ENCODE measurements at places on chromosomes 1 and 21. TPM values are rescaled to one million over a fixed set of nuclear protein-coding genes. Genes with fewer than 3 reads are reported as not detected.

- no peaks in the 10 kb centered on the region for H3K27me3 ChIP-seq
- H3K36me3 ChIP-seq = no peaks in the 10 kb centered on the region
- H3K4me3 ChIP-seq = no peak overlapping the region
- no peaks in the 10 kb centered on the region for H3K4me1 ChIP-seq
- DNase-seq = no peak
Observed at GRCh38 chr1:29953961-29954360, 717.6 kb downstream of the PTPRU start.

DNA sequence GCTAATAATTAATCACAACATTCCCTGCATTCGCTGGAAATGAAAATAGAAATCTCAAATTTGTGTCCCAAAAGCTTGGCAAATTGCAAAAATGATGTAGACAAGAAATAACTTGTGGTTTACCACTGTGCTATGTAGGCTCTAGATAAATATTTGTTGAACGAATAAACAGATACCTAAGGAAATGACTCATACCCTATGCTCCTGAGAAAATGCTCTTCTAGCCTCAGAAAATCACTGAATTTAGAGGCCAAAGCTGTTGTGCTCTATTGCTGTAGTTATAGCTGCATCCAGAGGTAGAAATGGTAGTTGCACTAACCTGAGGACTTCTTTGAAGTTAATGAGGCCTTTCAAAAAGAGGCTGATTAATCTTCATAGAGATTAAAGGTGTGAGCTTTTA is 142.0 kb upstream of the ZNHIT6 start:
- peaks cover 20% of the 10 kb centered on the region for H3K4me1 ChIP-seq
- H3K36me3 ChIP-seq = no peaks in the 10 kb centered on the region
- H3K27me3 ChIP-seq = no peaks in the 10 kb centered on the region
- DNase-seq = peak; percentile 85
- peak overlapping the region; percentile 51 for H3K27ac ChIP-seq

- H3K27ac ChIP-seq = no peak overlapping the region
- peaks cover 7% of the 10 kb centered on the region for H3K4me1 ChIP-seq
- no peak for DNase-seq
- no peak overlapping the region for H3K4me3 ChIP-seq
Observed at GRCh38 chr1:230986976-230987375, 8.1 kb downstream of the ARV1 start.

GRCh38 chr1:182644886-182645285 is 39.5 kb downstream of the RGS8 start:
- no peak for DNase-seq
- H3K36me3 ChIP-seq = no peaks in the 10 kb centered on the region
- no peaks in the 10 kb centered on the region for H3K27me3 ChIP-seq
- no peak overlapping the region for H3K27ac ChIP-seq
- no peak overlapping the region for H3K4me3 ChIP-seq

DNA sequence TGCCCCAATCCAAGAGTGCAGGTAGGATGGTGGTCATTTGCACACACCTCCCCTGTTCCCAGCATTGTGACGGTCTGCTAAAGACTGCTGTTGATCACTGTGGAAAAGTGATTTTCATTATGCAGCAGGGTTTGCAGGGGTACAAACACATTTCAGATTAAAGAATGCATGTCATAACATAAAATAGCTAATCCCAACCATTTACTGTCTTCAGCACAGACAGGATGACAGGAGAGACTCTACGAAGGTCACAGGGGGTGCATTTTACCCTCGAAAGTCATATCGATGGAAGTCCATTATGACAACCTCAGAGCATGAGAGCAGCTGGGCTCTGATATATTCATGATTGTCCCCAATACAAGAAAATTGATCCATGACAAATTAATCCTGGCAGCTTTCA is 302.6 kb downstream of the AJAP1 start:
- no peak overlapping the region for H3K27ac ChIP-seq
- no peaks in the 10 kb centered on the region for H3K27me3 ChIP-seq
- DNase-seq = no peak
- no peaks in the 10 kb centered on the region for H3K36me3 ChIP-seq
- no peaks in the 10 kb centered on the region for H3K4me1 ChIP-seq
- no peak overlapping the region for H3K4me3 ChIP-seq

DNA sequence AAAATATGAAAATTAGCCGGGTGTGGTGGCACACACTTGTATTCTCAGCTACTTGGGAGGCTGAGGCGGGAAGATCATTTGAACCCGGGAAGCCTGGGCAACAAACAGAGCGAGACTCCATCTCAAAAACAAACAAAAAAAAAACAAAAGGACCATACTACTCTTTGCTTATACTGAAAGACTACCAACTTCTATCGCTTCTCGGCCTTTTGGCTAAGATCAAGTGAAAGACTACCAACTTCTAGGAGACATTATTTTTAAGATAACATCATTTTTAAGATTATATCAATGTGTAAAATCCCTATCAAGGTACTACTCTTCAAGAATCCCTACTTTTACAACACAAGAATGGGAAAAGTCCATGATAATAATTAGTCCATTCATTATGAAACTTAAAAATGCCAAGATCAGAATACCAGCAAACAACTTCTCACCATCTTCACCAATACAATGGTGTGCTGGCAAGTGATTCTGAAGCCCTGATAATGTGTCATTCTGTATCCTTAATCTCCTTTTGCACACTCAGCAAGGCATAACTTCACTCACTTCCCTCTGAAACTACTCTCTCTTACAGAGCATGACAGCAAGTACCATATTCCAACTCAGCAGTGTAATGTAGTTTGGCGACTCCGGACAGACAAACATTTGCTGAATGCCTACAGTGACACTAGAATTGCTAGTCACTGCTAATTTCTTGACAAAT is 1.7 kb downstream of the PTP4A2 start:
- no peak for DNase-seq
- H3K36me3 ChIP-seq = peaks cover 20% of the 10 kb centered on the region
- H3K27ac ChIP-seq = 0 out of 2 replicates have a peak overlapping the region, but pooled peaks have one; percentile 82

GRCh38 chr1:151494741-151495281 is 16.4 kb upstream of the CGN start:
- H3K36me3 ChIP-seq = no peaks in the 10 kb centered on the region
- H3K27me3 ChIP-seq = no peaks in the 10 kb centered on the region
- peak overlapping the region; percentile 25 for H3K27ac ChIP-seq
- no peak overlapping the region for H3K4me3 ChIP-seq
- DNase-seq = no peak

GRCh38 chr21:29219165-29219770 is 79.5 kb upstream of the BACH1 start:
- peaks cover 52% of the 10 kb centered on the region for H3K4me1 ChIP-seq
- H3K27ac ChIP-seq = no peak overlapping the region
- DNase-seq = no peak
- H3K36me3 ChIP-seq = no peaks in the 10 kb centered on the region

DNA sequence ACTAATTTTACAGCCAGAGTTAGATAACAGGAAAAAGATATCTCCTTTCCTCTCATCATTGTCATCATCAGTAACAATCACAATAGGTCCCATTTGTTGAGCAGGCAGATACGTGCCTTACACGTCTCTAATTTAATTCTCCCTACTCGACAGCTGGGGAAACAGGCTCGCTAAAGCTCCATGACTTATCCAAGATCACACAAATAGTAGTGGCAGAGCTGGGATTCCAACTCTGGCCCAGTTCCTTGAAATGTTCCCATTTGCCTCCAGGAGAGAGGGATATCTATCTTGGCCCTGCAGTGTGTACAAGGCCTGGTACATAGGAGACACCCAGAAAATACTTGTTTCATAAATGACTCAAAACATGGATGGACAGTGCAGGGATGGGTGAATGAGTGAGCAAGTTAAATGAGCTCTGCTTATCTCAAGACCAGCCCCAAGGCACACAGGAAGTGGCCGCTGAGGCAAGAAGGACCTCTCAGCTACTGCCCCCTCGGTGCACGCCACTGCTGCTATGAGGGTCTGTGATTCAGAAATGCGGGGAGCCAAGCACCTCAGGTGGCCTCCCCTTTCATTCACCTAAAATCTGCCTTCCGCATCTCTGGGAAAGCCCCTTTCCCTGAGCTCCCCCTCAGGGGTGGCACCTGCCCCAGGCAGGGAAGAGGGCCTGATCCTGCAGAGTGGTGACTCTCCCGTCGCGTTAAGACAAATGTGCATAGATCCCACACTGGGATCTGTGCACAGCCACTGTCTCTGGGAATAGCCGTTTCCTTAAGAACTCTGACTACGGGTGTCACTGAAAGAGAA is 3.6 kb downstream of the KCNN3 start:
- H3K27me3 ChIP-seq = peaks cover 30% of the 10 kb centered on the region
- H3K27ac ChIP-seq = no peak overlapping the region
- no peak overlapping the region for H3K4me3 ChIP-seq
- peaks cover 60% of the 10 kb centered on the region for H3K4me1 ChIP-seq
- H3K36me3 ChIP-seq = no peaks in the 10 kb centered on the region

GRCh38 chr1:19204446-19205266 is 5.4 kb downstream of the UBR4 start:
- no peak for DNase-seq
- H3K36me3 ChIP-seq = peaks cover 51% of the 10 kb centered on the region
- H3K4me3 ChIP-seq = no peak overlapping the region
- H3K27me3 ChIP-seq = no peaks in the 10 kb centered on the region

GRCh38 chr1:26999440-26999987 is 6.0 kb downstream of the TRNP1 start:
- H3K27ac ChIP-seq = peak overlapping the region; percentile 95
- DNase-seq = peak; percentile 98
- peaks cover 55% of the 10 kb centered on the region for H3K4me1 ChIP-seq
- H3K27me3 ChIP-seq = 0 out of 2 replicates have a peak, but pooled peaks cover 3% of the 10 kb centered on the region
- no peak overlapping the region for H3K4me3 ChIP-seq

DNA sequence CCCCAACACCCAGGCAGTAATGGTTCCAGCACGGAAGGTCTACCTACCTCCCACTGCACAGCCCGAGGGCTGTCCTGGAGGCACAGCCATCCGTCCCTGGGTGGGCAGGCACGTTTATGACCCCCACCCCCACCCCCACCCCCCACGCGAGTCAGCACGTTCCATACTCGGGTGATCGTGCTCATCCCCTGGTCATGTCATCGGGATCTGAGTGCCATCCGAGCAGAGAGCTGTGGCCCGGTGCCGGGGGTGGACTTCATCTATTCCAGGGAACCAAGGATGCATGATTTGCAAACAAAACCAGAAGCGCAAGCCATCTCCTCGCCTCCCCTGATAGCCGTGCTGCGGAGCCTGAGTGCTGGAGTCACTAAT is 1.1 kb downstream of the TSPEAR start:
- H3K27me3 ChIP-seq = peaks cover 54% of the 10 kb centered on the region
- no peaks in the 10 kb centered on the region for H3K36me3 ChIP-seq
- peak; percentile 26 for DNase-seq
- no peak overlapping the region for H3K27ac ChIP-seq
- no peaks in the 10 kb centered on the region for H3K4me1 ChIP-seq
- H3K4me3 ChIP-seq = no peak overlapping the region

GRCh38 chr1:37673920-37674319 is 18.4 kb upstream of the CDCA8 start:
- H3K36me3 ChIP-seq = no peaks in the 10 kb centered on the region
- peaks cover 50% of the 10 kb centered on the region for H3K27me3 ChIP-seq
- no peak overlapping the region for H3K4me3 ChIP-seq

DNA sequence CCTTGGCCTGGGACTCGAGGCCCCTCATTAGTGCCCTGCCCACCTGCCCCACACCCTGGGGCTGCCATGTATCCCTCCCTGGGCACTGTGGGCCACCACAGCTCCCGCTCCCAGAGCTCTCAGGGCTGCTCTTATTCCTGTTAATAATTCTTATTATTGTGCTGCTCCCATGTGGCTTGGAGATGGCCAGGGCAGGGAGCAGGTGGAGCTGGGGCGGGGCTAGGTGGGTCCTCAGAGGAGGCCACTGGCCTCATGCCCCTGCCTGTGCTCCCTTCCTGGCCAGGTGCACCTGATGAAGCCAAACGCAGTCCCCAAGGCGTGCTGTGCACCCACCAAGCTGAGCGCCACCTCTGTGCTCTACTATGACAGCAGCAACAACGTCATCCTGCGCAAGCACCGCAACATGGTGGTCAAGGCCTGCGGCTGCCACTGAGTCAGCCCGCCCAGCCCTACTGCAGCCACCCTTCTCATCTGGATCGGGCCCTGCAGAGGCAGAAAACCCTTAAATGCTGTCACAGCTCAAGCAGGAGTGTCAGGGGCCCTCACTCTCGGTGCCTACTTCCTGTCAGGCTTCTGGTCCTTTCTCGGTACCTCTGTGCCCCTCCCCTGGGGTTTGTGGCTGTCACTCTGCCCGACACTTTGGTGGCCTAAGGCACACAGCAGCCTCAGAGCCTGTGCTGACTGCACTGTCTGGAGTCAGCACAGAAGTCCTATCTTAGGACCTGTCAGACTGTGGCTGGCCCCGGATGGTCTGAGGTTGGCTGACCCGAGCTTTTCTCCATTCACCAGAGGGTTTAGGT is 34.1 kb downstream of the BMP8A start:
- H3K4me3 ChIP-seq = no peak overlapping the region
- no peak for DNase-seq
- H3K27me3 ChIP-seq = no peaks in the 10 kb centered on the region
- H3K4me1 ChIP-seq = no peaks in the 10 kb centered on the region
- no peak overlapping the region for H3K27ac ChIP-seq

GRCh38 chr1:154769193-154769895 is 100.7 kb downstream of the KCNN3 start:
- H3K27ac ChIP-seq = no peak overlapping the region
- H3K4me1 ChIP-seq = no peaks in the 10 kb centered on the region
- no peaks in the 10 kb centered on the region for H3K36me3 ChIP-seq
- H3K27me3 ChIP-seq = peaks cover 7% of the 10 kb centered on the region

GRCh38 chr1:226108935-226109828 is 46.7 kb downstream of the H3-3A start:
- peak overlapping the region; percentile 49 for H3K4me3 ChIP-seq
- H3K27ac ChIP-seq = peak overlapping the region; percentile 53
- peaks cover 45% of the 10 kb centered on the region for H3K4me1 ChIP-seq
- peak; percentile 47 for DNase-seq
- H3K27me3 ChIP-seq = no peaks in the 10 kb centered on the region
- H3K36me3 ChIP-seq = no peaks in the 10 kb centered on the region

The HSD3B2 gene
- total RNA-seq = not detected

The ELF3 gene
- not detected for total RNA-seq

The LDLRAD1 gene
- total RNA-seq = not detected

The FYB2 gene
- total RNA-seq = not detected

The NASP gene
- 151 TPM for total RNA-seq

The INKA2 gene
- total RNA-seq = 3.4 TPM

The NPHS2 gene
- not detected for total RNA-seq

The FMO3 gene
- 5.1 TPM for total RNA-seq

The EVI5 gene
- total RNA-seq = 21.5 TPM

The PAQR6 gene
- 0.32 TPM for total RNA-seq

The FCRL5 gene
- total RNA-seq = not detected
